Activated CD4-positive, alpha-beta T cell treated with anti-CD3 and anti-CD28 coated beads, Interleukin-2, amount 50 U/mL, for 1 hour (primary cell): ENCODE measurements at places on chromosomes 11 and 22.

GRCh38 chr11:77669848-77670511 is 32.4 kb upstream of the CLNS1A start:
- DNase-seq = no peak

DNA sequence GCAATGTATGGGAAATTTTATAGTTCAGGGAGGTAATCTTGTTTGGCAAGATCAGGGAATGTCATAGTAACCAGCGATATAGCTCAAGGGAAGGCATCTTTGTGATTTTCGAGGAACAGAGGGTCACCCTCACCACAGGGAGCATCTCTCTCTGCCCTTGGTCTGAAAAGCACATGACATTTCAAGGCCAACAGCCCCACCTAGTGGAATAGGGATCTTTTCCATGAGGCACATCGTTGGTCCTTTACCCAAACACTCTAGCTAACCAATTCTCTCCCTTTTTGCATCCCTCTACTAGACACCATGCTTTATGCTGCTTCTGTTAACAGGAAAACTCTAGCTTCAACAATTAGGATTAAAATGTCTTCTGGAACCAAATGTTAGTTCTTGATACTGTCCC is 179.0 kb downstream of the GRM5 start:
- DNase-seq = peak; percentile 25

DNA sequence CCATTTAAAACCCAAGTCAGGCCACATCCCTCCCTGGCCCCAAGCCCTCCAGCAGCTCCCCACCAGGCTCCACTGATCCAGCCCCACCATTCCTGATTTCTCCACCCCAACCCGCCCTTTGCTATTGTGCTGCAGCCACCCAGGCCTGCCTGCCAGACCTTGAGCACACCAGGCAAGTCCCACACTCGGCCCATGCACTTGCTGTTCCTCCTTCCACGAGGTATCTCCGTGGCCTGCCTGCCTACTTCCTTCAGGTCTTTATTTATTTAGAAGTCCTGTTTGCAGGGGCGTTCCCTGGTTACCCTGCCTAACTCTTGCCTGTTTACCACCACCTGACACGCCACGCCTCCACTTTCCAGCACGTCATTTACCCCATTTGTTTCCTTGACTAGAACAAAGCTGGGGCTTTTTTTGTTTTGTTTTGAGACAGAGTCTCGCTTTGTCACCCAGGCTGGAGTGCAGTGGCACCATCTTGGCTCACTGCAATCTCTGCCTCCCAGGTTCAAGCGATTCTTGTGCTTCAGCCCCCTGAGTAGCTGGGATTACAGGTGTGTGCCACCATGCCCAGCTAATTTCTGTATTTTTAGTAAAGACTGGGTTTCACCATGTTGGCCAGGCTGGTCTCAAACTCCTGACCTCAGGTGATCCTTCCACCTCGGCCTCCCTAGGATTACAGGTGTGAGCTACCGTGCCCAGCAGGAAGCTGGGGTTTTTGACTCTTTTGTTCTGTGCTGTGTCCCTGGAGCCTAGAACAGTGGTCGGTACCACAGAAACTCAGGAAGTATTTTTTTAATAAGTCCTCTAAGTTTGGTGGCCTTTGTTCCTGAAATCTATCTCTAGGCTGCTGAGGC is 6.7 kb downstream of the CENPM start:
- peak; percentile 96 for DNase-seq

GRCh38 chr11:44308256-44308922 is 1.6 kb downstream of the ALX4 start:
- DNase-seq = no peak

DNA sequence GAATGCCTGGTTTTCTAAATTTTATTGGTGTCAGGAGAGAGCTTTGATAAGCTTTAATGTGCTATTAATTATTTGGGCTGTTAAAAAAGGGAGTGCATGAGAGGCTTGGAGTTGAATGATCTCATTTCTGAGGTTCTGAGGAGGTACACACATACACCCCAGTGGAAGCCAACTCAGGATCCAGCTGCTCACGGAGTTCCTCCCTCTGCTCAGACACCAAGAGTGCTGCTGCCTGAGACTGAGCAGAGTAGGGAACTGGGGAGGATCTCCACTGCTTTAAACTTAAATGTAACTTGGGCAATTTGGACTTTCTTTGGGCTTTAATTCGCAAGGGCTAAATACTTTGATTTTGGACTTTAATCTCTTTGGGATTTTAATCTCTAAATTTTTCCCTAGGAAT is 414.4 kb upstream of the CADM1 start:
- DNase-seq = no peak

DNA sequence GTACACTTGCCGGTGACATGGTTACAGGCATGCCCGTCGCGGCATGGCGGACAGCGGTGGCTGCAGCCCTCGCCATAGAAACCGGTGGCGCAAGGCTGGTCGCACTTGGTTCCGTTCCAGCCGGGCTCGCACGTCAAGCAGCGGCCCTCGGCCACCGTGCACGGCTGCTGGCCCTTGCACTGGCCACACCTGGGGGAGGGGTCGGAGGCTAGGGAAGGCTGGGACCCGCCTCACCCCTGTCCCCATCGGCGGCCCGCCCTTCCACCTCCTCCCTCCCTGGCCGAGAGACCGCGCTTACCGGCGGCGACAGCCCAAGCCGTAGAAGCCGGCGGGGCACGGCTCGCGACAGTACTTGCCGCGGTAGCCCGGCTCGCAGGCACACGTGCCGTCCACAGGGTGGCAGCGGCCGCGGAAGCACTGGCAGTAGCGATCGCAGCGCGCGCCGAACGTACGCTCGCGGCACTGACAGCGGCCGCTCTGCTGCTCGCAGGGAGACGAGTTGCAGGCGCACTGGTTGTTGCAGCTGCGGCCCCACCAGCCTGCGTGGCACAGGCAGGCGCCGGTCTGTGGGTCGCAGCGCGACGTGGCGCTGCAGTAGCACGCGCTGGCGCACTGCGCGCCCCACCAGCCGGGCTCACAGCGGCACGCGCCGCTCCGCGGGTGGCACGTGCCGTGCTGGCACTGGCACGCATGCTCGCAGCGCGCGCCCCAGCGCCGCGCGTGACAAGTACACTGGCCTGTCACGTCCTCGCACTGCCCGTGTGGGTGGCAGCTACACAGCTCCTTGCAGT is 6.7 kb downstream of the SCARF2 start:
- DNase-seq = peak; percentile 65

GRCh38 chr11:8093931-8094575 is 13.0 kb downstream of the TUB start:
- DNase-seq = no peak
